Muscle of leg (tissue), 16 donors: ENCODE measurements at places on chromosomes 3 and 15. TPM values are rescaled to one million over a fixed set of nuclear protein-coding genes. Genes with fewer than 3 reads are reported as not detected.

Gene COL6A5
- polyA plus RNA-seq = 0.07 TPM

Gene PLCB2
- 7.7 TPM for polyA plus RNA-seq

Gene APOD
- polyA plus RNA-seq = 40.0 TPM

Gene RLBP1
- 0.30 TPM for polyA plus RNA-seq

Gene TRAT1
- polyA plus RNA-seq = not detected

Gene SLC22A13
- 0.15 TPM for polyA plus RNA-seq

Gene BNC1
- 0.69 TPM for polyA plus RNA-seq

Gene GOLGA8Q
- 1.1 TPM for polyA plus RNA-seq

DNA sequence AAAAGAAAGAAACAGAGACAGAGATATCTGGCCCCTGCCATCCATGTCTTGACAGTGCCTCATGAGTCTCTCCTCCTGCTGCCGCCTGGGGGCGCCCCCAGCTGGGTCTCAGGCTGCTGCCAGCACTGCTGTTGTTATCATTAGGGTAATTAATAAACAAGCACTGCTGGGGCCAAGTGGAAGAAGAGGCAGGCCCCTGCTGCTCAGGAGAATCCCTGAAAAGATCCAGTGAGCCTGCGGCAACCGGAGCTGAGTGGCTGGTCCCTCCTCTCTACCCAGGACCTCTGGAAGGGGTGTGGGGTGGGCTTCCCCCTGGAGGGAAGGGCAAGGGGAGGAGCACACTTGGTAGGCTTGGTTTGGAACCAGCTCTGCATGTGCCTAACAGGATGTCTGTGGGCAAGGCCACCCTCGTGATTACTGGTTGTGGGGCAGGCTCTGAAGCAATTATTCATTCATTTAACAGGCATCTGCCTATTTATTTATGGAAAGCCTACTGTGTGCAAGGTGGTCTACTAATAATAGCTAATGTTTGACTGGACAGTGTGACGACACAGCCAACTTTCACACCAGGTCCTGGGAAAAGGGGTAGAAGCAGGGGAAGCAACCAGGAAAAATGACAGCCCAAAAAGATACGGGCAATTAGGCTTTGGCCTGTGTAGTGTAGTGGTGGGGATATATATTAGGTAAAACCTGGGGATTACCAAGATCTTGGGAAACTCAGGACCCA lies 1.2 kb upstream of the TYRO3 start:
- peak; percentile 72 for DNase-seq

DNA sequence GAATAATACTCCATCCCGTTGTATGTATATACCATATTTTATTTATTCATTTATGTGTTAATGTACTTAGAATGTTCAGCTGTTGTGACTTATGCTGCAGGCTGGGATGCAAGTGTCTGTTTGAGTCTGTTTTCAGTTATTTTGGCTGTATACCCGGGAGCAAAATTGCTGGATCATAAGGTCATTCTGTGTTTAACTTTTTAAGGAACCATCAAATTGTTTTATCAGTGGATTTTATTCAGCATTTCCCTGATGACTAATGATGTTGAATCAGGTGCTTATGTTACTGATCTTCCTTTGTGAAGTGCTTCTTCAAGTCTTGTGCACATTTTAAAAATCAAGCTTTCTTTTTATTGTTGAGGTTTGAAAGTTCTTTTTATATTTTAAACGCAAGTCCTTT lies 118.1 kb downstream of the SLC25A26 start:
- peak; percentile 55 for DNase-seq

DNA sequence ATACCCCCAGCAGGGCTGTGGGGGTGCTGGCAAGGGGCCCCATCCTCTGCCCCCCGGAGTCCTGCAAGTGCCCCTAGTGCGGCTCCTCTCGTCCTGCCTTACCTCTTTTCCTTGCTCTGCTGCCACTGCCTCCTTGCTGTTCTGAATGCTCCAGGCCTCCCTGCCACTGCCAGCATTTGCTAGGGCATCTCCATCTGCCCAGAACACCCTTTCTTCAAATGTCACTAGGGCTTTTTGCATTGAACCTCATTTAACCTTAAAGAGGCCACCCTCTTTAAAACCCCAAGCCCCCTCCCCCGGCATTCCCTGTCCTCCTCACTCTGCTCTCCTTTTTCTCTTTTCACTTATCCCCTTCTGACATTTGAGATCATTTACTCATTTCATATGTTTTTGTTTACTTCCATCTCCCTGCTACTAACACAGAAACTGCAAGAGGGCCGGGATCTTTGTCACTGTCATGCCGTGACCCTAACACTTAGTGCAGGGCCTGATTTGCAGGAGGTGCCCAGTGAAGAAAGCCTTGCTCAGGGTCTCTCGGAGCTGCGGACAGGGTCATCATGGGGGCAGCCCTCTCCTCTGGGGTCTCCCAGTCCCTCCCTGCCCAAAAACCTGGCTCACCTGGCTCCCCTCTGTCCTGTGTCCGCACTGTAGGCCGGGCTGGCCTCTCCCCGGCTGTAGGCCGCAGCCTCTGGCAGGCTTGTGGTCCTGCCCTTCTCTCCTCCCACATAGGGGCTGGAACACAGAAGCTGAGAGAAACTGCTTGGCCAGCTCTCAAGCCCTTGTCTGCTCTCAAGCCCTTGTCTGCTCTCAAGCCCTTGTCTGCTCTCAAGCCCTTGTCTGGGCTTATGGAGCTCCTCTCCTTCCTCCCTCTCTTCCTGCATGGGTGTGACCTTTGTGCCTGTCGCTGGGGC lies at the start of gene ACOX2:
Gene ACOX2, minus strand, starts transcription at position 690 of the 911 bp plus-strand sequence. CDS start 2,084 bp downstream, outside the sequence.
- DNase-seq = peak; percentile 97

GRCh38 chr15:63197626-63198025 lies 8.2 kb downstream of the RAB8B start:
- no peak for DNase-seq

- no peak for DNase-seq
These were observed 16.9 kb upstream of the CFAP161 start for GRCh38 chr15:81117136-81117535.

DNA sequence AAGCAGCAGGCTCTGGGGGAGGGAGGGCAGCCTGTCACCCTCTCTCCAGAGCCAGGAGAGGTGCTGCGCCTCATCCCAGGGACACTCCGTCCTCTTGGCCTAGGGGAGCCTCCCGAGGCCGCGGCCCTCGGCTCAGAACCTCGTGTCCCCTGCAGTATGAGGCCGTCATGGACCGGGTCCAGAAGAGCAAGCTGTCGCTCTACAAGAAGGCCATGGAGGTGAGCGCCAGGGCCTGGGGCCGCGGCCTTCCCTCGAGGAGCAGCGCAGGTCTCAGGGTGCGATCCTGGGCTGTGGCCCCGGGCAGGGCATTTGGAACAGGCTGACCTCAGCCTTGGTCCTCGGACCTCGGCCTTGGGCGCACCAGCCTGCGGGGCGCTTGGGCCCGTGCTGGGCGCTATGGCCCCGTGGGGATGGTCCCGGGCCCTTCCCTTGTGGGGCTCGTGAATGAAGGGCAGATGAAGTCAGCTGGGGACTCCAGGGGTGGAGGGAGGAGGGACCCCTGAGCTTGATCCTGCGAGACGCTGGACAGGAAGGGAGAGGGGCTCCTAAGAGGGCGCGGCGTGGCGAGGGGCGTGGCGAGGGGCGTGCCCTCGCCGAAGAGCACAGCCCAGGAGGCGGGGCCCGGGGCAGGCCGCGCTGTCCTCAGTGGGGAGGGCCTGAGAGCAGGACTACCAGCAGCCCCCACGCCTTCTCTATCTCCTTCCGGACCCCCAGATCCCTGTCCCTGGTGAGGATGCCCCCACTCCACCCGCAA lies 32.9 kb downstream of the PSTPIP1 start:
- no peak for DNase-seq

- DNase-seq = no peak
These were observed 320.2 kb downstream of the CHST2 start for GRCh38 chr3:143439817-143440216.

DNA sequence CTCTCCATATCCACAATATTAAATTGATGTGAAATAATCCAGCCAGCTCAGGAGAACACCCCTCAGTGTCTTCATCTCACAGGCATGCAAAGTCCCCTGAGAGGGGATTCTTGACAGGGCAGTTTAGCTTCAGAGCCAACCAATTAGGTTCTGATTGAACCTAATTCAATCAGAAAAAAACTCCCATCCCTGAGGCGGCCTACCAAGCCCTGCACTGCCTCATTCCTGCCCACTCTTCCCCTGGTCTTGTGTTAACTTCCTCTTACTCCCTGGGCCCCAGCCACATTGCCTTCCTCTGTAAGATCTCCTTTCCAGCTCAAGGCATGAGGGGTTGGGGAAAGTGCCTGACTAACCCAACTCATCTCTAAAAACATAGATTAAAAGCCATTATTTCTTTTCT lies 46.1 kb downstream of the FRMD4B start:
- peak; percentile 61 for DNase-seq

GRCh38 chr15:34739346-34739745 lies 15.5 kb downstream of the GJD2 start:
- no peak for DNase-seq

DNA sequence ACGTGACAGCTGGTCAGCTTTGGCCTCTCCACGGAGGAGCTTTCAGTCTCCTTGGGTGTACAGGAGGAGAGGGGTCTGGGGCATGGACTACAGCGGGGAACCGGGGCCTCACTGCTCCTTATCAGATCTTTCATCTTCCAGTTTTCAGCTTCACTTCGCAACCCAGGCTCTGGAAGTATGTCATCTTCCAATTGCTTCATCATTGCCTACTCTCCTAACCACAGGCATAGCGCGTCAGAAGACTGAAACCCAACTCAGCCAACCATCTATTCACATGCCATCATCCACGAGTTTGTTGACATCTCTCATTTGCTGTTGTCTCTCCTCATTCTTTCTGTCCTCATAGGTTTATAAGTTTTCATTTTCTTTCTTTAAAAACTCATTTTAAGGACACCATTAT lies 119.5 kb downstream of the MYLK start:
- no peak for DNase-seq

DNA sequence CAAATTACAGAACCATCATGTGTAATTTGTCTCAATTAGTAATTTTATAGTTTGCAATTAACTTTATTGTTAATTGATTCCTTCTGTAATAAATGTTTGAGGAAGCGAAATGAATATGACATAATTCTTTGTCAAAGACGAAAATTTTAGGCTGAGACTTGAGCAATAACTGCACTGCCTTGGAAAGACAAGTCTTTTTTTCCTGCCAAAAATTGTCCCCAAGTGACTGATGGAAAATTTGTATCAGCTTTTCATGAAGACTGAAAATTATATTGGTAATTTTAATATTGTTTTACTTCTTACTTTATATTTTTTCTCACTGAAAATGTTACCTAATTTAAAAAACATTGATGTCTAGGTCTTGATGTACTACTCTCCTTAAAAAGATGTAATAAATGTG lies 622.6 kb downstream of the NLGN1 start:
- peak; percentile 91 for DNase-seq

- DNase-seq = no peak
These were observed 74.2 kb downstream of the CRTC3 start for GRCh38 chr15:90603893-90604292.

GRCh38 chr3:123271466-123272159 lies 69.9 kb downstream of the SEC22A start:
- DNase-seq = peak; percentile 44

DNA sequence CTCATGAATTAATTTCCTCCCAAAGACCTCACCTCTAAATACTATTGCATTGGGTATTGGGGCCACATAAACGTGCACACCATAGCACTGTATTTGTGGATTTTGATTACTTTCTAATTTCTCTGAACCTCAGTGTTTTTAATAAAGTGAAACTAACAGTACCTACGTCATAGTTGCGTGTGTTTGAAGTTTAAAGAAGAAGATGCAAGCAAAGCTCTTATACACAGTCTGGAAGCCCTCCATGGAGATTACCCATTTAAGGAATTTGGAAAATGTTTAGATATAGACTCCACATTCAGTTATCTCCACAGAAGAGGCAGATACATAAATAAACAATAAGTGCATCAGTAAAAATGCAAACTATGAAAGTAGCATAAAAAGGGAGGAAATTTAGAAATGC lies 581.1 kb upstream of the GBE1 start:
- no peak for DNase-seq

DNA sequence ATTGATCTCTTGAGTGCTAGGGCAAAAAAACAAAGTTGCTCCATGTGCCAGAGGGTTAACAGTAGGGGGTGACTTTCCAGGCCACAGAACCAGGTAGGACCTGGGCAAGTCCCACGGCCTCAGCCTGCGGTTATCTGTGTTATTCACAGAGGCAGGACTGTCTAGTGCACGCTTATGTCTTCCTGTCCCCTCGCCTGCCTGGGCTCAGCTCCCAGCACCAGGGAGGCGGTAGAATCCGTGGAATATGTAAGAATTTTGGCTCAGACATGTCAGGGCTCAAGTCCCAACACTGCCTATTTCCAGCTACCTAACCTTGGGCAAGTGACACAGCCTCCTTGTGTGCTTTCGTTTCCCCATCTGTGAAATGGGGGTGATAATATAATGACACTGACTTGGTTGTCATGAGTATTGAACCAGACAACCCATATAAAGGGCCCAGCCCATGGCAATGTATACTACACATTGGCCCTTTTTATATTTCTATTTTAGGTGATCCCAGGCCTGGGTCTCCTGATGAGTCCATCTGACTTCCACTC lies 44.3 kb upstream of the FLNB start:
- DNase-seq = no peak

DNA sequence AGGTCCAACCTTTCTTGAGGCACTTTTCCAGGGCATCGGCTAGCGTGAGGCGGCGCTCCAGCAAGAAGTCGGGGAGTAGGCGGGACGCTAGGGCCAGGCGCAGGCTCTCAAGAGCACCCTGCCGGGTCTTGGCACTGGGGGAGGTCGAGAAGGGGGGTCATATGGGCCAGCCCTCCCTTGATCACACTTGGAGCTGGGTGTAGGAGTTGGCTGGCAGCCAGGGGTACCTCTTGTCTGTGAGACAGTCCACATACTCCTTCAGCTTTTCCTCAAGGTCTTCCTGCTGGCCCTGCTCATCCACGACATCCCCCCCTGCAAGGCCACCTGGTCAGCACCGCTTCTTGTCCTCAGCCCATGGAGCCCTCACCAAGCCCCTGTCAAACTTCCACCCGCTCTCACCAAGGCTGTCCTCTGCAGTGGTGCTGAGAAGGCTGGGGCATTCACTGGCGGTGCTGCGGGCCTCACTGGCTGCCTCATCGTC lies 2.0 kb downstream of the IFRD2 start:
- DNase-seq = peak; percentile 28

DNA sequence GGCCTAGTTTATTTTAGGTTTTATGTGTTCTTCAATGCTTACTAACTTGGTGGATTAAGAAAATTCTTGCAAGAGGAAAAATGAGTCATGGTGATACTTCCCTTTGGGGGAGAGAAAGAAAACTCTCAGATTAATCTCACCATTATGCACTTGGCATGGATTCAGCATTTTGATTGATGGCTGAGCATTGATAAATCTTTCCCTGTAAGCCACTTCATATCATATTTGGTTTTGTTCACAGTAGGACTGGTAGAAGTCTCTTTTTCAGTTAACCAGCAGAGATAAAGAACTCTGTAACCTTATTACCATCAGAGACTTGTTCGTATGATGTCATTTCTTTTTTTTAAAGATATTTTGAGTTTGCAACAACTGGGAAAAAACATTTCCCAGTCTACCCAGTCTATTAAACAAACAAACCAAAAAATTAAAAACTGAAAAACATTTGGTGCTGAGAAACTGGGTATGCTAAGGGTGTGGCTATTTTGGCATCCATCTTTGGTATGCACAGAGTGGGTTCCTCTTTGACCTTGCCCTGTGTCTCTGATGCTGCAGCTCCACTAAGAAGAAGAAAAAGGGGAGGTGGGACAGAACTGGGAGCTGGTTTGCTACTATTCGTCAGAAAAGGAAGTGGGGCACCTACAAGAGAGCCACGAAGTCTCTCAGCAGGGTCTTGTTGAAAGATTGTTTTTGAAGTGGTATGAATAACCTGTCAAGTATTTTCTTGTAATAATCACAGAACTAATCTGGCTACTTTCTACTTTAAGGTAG lies 17.2 kb downstream of the TMOD3 start:
- DNase-seq = peak; percentile 19
